ENCODE measurements at places on chromosomes 6 and 20.
A peak's percentile ranks its signal among the peaks of the same experiment; 100 is the strongest.

- no peak for DNase-seq
These were observed 141.1 kb upstream of the RNF24 start for GRCh38 chr20:4156411-4156810.

GRCh38 chr20:45630371-45630770 is 713 bp downstream of the WFDC9 start:
- no peak for DNase-seq

DNA sequence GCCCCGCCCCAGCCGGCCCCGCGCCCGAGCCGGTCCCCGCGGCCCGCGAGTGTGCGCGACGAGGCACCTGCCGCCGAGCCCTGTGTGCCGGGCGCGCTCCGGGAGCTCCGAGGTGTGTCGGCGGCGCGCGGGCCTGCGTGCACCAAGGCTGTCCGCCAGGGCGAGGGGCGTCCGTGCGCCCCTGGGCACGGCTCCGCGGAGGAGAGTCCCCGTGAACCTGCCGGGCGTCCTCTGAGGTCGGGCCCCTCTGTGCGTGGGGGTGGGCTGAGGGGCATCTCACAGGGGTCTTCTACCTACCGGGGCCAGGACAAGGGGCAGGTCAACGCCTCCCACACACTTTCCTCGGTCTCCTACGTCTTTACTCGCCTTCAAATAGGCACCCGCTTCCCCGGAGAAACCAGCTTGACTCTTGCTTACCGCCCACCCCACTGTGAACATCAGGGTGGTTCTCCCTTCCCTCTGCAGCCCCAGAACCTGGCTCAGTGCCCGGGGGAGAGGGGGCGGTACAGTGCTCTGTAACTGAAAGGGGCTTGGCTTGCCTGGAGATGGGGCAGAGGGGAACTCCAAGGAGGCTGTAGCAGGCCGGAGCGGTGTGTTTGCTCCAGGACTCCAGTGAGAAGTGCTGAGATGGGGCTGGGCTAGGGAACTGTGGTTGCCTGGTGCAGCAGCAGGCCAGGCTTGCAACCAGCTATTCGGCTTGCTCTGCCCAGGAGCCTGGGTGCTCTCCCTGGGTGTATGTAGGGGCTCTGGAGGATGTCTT is at the start of gene SAMD10:
Gene SAMD10, minus strand, starts transcription at position 86 of the 760 bp plus-strand sequence. CDS start 175 bp downstream, outside the sequence.
- DNase-seq = peak; percentile 84

DNA sequence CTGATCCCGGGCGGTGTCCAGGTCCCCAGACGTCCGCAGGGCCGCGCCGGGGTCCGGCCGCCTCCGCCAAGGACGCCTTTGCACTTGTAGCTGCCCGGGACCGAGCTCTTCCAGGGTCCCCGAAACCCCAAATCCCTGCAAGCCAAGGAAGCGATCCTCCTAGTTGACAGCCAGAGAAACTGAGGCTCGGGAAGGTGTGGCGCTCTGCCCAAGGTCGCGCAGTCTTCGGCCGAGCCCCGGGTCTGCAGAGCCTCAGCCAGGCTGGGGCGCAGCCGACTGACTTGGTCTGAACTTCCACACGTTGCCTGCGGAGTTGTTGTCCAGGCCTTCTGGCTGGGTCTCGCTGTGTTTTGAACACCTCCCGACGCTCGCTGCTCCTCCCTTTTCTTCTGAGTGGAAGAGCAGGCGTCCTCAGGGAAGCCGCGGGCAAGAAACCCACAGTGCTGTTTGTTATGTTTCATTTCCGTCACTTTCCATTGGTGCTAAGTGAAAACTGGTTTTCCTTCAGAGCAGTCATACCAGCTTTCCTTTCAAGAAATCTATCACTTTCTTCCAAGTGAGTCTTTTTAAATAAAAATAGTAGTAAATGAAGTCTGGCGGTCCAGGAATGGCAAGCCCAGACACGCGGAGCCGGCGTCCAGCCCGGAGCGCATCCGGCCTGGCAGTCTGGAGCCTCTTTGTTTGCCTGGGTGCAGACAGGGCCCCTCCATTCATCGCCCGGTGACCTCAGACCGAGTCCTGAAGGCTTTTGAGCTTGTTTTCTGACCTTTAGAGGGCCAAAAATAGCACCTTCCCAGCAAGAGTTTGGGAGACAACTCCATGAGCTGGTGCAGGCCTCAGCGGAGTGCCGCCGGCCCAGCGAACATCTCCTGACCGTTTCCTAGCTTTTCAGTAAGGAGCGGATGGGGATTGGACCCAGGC is 698 bp downstream of the FAM210B start:
- no peak for DNase-seq

DNA sequence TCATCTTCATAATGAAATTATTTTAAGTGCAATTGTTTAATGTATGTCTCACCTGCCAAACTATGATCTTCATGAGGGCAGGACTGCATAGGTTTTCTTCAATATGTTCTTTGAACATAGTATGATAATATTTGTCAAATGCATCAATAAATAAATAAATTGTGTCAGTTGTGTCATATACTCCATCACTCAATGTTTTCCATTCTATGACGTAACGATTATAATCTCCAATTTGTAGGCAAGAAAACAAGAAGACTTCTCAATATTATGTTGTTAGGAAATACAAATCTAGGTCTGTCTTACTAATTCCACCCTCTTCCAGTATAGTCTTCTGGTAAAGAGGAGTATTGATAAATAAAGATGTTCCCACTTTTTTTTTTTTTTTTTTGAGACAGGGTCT is 858.1 kb downstream of the MAFB start:
- no peak for DNase-seq

DNA sequence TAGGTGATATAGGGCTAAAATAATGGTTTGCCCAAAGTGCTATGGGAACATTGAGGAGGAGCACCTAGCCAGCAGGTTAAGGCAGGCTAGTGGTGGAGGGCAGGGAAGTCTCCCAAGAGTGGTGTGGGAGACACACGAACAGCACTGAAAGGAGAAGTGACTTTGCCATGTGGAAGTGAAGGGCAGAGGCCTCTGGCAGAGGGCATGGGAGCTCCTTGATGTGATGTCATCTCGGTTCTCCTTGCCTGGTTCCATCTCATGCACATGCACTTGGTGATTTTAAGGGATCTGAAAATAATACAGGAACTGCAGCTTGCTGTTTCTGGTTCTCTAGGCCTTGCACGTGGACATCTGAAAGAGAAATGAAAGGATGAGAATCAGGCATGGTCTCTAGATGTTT is 4.7 kb upstream of the MAP3K4 start:
- no peak for DNase-seq

- DNase-seq = no peak
These were observed 80.8 kb downstream of the PRND start for GRCh38 chr20:4802527-4802926.

DNA sequence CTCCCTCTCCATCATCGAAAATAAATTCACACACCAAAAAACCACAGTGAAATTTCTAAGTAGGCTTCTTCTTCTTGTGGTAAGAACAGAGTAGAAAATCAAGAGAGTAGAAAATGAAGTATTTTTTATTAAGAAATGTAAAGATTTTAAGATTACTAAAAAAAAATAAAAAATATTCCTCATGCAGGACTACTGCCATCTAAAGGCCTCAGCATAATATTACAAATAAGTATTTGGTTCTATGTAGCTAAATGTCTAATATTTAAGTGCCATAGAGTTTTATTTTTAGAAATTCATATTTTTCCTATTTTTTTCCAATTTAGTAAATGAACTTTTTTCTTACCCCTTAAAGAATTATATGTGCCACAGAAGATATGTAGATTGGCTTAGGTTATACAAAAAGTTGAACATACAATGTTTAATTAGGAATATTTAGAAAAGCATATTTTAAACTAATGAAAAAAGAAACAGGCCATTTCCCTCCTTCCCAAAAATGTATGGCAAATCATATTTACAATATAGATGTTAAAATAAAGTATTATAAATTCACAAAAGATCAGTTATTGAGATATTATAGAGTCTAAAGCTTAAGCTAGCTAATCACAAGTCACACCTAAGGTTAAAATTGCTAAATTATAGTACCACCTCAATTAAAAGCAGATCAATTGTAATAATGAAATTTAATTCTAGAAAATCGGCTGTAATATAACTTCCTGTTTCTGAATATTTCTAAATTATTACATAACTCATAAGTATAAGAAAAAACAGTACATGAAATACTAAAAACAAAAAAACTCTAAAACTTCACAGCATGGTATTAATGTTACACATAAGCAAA is 3.5 kb upstream of the NT5DC1 start:
- DNase-seq = no peak

DNA sequence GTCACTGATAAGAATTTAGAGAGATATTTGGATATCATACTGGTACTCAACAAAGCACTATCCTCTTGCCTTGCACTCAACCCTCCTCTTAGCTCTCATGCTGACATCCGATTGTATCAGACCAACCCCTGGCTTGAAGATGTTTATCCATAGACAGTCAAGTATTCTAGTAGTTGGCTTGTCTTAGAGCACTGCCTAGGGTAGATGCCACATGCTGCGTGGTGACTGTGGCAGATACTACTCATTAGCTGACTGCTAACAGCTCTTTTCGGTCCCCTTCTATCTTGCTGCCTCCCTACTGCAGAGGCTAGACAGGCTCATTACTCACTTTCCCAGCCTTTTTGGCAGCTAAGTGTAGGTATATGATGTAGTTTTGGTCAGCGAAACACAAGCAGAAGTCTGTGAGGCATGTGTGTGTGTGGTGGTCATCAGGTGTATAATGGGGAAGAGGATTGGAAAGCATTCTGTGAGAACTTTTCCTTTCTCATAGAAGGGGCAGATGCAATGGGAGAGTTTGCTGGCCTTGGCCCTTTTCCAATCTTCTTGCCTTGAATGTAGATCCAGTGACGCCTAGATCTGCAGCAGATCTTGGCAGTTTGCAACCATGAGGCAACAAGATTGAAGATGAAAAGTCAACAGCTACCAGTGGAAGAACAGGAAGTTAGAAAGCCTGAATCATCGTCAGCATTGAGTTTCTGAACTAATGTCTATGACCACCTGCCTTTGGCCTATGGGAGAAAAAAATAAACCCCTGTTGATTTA is 4.4 kb upstream of the IFNGR1 start:
- DNase-seq = peak; percentile 18

DNA sequence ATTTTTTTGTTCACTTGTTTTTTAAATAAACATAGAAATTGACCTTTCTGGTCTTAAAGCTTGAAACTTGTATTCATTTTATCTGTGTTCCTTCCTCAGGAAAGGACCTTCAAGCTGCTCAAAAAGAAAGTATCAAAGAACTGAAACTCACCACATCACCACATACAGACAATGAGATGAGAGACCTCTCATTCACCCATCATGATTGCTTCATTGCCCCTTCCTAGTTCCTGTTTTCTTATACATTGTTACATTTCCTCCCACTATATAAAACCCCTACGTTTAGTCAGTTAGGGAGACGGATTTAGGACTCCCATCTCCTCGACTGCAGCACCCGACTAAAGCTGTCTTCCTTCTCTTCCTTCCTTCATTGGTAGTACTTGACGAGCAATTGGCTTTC is 180.5 kb upstream of the OPRM1 start:
- DNase-seq = no peak

GRCh38 chr6:167094436-167094819 is 28.5 kb upstream of the CCR6 start:
- DNase-seq = no peak

Data from bone marrow (tissue), 2 donors.